ENCODE measurements at places on chromosomes 6 and 20.

DNA sequence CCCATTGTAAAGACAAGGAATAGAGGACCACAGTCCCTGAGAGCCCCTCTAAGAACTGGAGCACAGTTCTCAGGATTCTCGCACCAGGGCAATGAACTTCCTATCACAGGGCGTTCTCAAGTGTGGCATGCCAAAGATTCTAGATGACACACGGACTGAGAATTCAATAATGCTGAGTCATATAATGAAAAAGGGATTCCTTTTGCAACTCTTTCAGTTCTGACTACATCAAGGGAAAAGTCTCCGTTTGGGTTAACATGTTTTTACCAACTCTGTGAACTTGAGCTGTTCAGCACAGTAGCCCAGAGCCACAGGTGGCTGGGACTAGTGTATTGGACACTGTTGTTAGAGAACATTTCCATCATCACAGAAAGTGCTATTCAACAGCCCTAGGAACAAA lies 3.4 kb downstream of the MED20 start:
- DNase-seq, result no peak

DNA sequence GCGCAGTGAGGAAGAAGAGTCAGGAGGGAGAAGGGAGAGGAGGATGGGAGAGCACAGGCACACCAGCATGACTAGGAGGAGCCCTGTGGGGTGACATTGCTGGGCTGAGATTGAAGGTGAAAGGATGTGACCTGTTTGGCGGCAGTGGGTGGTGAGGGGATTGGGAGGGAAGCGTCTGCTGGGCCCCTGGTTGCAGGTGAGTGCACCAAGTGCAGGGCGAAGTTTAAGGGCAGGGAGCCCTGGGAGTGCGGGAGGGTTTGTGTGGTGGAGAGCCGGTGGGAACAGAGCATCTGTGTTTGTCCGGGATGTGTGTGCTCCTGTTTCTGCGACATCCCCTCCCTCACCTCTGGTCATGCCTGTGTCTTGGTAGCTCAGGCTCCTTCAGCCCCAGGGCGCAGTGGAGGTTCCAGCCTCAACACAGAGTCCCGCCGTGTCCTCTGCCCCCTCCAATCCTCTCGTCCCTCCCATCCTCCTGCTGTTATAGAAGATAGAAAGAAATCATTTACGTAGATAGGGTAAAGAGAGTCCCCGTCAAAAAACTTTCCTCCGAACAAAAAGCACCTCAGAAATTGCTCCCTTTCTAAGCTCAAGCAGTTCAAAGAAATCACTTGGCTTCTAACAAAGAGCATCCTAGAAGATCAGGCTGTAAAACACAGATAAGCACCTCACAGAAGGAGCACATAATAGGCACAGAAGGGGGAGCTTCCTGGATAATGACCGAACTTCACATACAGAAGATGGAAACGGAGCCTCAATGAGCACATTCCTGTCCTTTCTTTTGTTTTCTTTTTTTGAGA lies 25.0 kb downstream of the ULBP1 start:
- DNase-seq, result no peak

DNA sequence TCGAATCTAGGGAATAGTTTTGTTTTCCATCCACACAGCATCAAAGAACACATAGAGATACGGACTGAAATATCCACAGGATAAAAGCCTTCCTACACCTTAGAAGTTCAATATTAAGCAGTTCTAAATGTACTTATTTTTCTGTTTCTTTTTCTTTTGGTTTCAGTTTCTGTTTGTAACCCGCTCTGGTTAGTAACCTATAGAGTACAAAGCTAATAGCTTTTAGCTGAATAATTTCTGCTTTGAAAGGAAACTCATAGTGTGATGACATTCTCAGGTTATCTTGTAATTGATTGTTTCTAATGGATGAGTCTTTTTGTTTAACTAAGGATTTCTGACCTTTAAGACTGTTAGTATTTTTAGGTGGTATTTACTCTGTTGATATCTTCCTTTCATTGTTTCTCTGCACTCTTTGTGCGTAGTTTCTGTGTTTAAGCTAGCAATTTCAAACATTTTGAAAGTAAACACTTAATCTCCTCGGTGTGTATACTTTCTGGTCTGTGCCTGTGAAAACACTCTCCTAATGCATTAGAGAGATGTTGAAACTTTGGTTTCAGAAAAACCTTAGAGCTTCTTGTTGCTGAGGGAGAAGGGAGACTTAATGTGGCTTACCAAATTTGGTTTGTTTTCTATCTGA lies 385.5 kb downstream of the HDGFL1 start:
- no peak for DNase-seq

DNA sequence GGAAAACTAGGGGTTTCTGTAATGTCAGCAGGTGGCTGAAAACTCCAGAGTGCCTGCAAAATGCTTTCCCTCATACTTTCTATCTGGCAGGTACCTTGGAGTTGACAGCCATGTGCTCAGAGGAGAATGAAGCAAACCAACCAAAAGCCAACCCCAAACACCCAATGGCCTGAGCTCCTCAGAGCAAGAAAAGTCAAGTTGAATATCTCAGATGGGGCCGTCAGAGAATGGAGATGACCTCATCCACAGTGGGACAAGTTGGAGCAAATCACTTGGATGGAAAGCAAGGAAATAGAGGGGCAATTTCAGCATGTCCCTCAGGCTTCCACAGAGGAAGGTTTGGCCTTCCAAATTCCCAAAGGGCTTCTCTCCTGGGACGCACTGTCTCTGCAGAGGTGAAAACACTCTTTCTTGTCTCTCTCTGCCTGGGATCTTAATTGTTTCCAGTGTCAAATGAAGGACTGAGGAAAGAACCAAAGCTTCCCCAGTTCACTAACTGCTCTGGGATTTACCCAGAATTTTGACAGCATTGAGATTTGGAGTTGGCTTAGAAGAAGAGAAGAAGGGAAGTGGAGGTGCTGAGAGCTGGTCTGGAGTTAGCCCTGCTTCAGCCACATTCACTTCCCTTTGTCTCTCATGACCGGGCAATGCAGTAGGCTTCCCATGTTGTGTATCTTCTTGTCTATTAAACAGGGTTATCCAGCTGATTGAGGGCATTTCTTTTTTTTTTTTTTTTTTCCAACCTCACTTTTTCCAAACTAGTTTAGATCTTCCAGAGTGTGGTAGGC lies 42.2 kb downstream of the PRND start:
- DNase-seq, result no peak

DNA sequence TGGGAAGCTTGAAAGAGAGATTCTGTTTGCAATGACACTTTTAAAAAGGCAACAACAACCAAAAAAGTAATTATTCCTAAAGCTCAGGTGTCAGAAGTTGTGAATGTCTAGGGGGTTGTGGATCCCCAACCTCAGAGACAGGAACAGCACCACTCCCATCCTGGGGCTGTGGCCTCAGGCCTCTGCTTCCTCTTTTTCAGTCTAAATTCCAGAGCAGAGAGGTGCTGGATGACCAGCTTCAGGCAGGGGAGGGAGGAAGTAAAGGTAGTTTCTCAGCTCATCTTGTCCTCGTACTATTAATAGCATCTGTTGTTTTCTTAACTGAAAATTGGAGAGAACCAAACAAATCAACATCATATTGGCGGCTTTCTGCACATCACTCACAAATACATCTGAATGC lies 8.3 kb downstream of the NT5E start:
- no peak for DNase-seq

DNA sequence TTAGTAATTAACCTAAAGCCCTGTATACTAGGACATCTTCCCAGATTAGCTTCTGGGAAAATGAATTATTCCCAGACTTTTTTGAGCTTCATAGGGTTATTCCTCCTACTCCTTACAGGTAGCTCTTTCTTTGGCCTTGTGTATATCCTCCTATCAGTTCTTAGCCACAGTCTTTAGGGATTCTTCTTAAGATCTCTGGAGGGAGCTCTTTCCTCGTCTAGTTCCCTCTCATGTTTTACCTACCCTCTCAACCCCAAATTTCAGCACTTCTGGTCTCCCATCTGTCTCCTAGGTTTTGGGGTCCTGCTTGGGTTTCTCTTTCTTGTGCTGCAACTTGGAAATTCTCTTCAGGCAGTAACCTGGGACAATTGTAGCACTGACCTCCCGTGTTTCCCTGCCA lies 46.4 kb upstream of the SLC35B3 start:
- no peak for DNase-seq

GRCh38 chr6:169370666-169371343 lies 117.2 kb upstream of the THBS2 start:
- DNase-seq, result no peak

- no peak for DNase-seq
Measured at GRCh38 chr20:23574977-23575376, 6.7 kb upstream of the CST9L start.

- no peak for DNase-seq
Measured at GRCh38 chr6:155498370-155498769, 42.7 kb upstream of the NOX3 start.

GRCh38 chr6:36285797-36286196 lies 15.9 kb downstream of the PNPLA1 start:
- DNase-seq, result no peak

GRCh38 chr6:117504478-117505144 lies 22.1 kb downstream of the DCBLD1 start:
- no peak for DNase-seq

GRCh38 chr20:44018259-44018941 lies 103.7 kb downstream of the TOX2 start:
- no peak for DNase-seq

DNA sequence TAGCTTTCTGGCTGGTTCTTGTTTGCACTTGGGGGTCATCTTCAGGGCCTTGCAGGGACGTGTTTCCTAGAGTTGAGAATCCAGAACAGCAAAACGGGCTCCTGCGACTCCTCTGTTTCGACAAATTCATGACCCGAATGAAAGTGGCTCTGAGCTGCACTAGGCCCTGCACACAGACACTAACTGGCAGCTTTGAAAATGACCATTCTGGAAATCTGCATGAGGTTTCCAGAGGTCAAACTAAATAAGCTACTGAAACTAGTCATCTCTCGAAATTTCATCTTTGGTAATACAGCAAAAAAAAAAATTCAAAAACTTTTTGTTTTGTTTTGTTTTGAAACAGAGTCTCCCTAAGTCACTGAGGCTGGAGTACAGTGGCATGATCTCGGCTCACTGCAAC lies 15.5 kb upstream of the BMP7 start:
- no peak for DNase-seq

- DNase-seq, result no peak
Measured at GRCh38 chr6:29927275-29927569, 15.1 kb upstream of the HLA-A start.

DNA sequence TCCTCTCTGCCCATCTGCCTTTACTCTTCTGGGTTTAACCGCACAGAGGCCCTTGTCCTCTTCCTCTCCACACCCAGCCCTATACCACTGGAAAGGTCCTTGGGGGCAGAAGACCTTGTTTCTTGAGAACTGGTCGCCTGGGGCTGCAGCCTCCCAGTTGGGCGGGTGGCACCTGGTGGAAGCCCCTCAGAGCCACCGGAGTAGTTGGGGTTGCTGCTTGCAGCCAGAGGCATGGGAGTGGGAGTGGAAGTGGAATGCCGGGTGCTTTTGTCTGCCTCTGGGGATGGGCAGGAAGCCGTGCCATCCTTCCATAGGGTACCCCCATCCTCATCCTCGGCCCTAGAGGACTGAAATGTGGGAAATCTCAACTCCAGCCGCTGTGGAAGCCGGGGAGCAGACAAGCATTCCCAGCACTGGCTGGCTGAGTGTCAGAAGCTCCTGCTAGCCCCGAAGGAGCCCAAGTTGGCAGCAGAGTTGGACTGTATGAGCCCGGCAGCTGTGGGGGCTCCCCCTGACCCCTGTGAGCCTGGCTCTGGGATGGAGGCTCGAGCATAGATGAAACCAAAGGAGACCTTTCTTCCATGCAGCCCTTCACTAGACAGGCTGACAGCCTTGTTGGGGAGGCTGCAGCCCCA lies 1.2 kb downstream of the VSTM2L start:
- no peak for DNase-seq

DNA sequence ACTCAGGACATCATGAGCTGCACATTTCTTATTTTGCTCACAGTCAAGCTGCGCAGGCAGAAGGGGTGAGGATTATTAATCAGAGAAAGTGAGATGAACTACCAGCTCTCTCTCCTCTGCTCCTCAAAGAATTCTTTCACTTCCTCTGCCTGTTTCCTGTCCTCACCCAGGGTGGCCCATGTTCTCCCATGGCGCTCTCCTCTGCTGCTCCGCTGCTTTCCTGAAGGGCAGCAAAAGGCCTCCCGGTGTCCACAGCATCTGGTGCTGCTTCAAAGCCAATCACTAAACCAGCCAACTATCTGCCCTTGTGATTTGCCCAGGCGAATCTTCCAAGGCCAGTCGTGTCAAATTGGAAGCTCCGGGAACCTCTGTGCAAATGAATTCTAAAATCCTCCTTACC lies 324.2 kb downstream of the TPBG start:
- DNase-seq, result no peak

- no peak for DNase-seq
Measured at GRCh38 chr20:34415079-34415478, 52.0 kb downstream of the ITCH start.

DNA sequence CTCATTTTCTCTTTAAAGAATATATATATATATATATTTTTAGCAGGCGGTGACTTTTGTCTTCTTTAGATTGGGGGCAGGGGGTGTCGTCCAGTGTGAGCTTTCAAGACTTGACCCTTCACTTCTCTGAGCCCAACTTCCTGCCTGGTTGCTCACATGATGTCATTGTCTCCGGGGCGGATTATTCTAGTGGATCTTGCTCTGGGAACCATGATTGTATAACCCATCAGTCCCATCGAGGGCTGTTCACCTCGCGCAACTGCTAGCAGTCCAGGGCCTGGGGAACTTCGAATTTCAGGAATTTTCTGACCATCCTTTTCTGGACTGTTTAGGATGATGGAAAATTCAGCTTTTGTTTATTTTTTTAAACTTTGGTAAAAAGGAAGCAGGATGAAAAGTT lies 1.0 kb downstream of the IGF2R start:
- no peak for DNase-seq

- DNase-seq, result no peak
Measured at GRCh38 chr6:31272436-31272835, 544 bp upstream of the HLA-C start.

DNA sequence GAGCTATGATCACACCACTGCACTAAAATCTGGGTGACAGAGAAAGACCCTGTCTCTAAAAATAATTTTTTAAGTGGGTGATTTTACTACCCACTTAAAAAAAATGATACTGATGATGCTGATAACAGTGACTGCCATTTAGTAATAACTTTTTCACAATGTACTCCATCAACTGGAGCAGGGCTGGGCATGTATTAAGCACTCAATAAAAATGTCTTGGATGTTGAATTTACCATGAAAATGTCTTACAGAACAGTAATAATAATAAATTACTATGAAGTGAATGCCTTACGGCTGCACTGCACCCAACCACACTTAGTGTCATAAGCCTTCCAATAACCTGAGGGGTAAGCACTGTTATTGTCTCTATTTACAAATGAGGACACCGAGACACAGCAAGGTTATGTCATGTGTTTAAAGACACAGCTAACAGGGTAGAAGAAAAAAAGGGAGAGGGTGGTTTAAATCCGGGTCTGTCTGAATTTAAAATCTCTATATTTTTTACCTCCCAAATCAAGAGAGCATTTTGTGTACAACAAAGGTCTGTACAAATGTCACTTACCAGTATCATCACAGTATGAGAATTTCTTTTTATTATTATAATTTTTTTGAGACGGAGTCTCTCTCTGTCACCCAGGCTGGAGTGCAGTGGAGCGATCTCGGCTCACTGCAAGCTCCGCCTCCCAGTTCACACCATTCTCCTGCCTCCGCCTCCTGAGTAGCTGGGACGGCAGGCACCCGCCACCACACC lies 21.5 kb downstream of the RIMS4 start:
- no peak for DNase-seq

- peak; percentile 75 for DNase-seq
Measured at GRCh38 chr6:15299430-15300131, 53.7 kb downstream of the JARID2 start.

GRCh38 chr6:116144605-116145004 lies 18.7 kb upstream of the COL10A1 start:
- no peak for DNase-seq
